Cortex of kidney (tissue), 1 donor: ENCODE measurements at places on chromosomes 5 and 9.

DNA sequence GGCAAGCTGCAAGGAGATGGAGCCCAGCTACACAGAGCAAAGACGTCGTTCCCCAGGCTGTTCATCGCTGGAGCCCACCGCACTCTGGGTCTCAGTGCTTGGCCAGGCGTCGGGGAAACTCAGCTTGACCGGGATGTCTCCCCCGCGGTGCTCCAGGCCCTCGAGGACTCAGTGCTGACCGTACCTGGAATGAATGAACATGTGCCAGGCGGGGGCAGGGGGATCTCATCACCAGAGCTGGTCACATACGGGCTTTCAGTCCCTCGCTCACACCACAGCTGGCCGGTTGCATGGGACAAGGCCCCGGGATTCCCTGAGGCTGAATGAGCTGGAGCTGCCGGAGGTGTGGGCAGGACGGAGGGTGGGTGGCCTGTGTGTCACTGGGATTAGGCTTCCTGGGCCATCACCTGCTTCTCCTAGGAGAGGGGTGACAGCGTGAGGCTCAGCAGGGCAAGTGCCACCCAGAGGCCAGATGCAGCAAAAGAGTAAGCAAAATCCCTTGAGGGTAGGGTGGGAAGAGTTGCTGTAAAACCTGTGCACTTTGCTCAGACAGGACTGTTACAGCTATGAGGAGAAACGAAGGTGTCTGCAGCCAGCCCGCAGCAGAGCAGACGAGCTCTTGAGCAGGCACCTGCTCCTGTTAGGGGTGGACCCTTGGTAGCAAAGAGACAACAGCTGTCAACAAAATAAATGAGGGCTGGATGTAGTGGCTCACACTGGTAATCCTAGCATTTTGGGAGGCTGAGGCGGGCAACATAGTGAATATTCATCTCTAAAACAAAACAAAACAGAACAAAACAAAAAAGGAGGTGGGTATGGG lies 70.7 kb upstream of the RAPGEF1 start:
- no peak for DNase-seq

- DNase-seq, result no peak
Observed at GRCh38 chr5:152329207-152329606, 75.9 kb downstream of the NMUR2 start.

GRCh38 chr5:142521706-142522105 lies 164.2 kb downstream of the FGF1 start:
- DNase-seq, result no peak

DNA sequence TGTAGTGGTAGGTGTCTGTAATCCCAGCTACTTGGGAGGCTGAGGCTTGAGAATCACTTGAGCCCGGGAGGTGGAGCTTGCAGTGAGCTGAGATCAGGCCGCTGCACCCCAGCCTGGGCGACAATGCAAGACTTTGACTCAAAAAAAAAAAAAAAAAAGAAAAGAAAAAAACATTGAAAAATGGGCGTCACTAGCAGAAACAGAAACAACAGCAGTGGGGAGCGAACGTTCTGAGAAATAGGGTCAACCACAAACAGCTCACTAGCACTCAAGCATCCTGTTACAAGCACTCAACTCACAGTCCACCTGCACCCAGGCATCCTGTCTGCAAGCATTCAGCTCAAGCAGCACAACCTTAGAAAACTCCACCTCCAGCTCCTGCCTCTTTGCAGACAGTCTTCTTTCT lies 17.2 kb downstream of the TRIM14 start:
- no peak for DNase-seq

- no peak for DNase-seq
Observed at GRCh38 chr5:97009212-97009898, 73.5 kb downstream of the LNPEP start.

GRCh38 chr9:98726735-98727134 lies 18.0 kb upstream of the GABBR2 start:
- DNase-seq, result no peak

DNA sequence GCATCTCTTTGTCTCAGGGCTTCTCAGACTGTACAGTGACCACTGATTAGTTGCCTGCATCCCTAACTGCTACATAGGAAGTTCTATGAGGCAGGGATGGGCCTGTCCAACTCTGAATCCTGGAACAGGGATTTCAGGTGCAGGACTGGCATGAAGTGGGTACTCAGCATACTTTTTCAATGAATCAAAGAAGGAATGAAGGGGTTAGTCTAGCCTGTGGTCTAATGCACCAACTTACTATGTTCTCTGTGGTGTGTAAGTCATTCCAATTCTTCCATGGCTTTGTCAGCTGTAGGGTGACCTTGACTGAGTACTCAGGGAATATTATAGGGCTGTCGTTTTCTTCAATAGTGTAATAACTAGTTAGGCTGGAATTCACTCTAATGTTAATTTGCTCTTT lies 8.3 kb downstream of the COL15A1 start:
- DNase-seq, result no peak

DNA sequence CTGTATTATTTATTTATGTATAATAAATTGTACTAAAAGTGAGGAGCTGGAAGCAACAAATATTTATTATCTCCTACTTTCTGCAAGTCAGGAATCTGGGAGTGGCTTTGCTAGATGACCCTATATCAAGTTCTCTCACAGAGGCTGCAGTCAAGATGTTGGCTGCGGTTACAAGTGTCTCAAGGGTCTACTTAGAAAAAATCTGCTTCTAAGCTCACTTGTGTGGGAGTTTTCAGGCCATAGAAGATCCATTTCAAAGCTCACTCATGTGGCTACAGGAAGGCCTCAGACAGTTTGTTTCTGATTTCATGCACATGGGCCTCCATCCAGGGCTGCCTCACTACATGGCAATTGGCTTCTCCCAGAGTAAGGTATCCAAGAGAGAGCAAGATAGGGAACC lies 551.1 kb downstream of the CAAP1 start:
- no peak for DNase-seq

DNA sequence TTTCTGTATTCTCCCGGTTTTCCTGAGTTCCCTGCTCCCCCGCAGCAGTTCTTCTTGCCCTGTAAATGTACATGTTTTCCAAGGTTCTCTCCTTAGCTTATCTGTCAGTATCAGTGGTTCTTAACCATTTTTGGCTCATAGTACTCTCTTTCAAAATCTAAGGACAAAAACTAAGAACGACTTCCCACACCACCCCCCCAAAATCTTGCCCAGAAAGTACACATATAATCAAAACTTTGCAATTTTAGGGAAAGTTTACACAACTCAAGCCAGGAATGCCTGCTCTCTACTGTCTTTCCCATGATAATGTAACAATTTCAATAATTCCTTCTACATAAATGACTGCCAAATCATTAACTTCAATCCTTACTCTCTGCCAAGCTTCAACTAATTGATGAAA lies 4.5 kb downstream of the DCAF12 start:
- no peak for DNase-seq

GRCh38 chr9:97904725-97905124 lies 17.6 kb downstream of the TRMO start:
- no peak for DNase-seq

GRCh38 chr5:142110046-142110531 lies 1.5 kb downstream of the NDFIP1 start:
- no peak for DNase-seq

- no peak for DNase-seq
Observed at GRCh38 chr5:175460126-175460525, 16.1 kb upstream of the DRD1 start.

GRCh38 chr5:31701642-31702299 lies 62.8 kb downstream of the PDZD2 start:
- DNase-seq, result no peak

DNA sequence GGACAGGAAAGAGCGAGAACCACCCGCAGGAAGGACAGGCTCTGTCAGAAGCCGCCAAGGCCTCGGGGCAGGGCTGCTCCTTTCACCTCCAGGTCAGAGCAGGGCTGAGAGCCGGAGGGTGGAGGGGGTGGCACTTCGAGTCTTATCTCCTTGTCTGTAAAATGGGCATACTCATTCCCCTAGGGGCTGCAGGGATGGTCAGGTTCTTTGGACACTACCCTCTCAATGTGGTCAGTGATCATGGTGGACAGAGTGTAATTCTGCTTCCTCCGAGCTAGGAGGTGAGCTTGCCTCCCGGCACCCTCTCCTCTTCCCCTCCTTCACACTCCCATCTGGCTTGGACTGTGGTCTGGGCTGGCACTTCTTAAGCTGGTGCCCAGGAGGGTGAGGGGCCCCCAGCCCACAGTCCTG lies 39.6 kb downstream of the RGS3 start:
- no peak for DNase-seq

GRCh38 chr9:6927838-6928237 lies 170.1 kb downstream of the KDM4C start:
- no peak for DNase-seq
